ENCODE measurements at places on chromosomes 13 and 19. TPM values are rescaled to one million over a fixed set of nuclear protein-coding genes. Genes with fewer than 3 reads are reported as not detected.

Gene GAPDHS
- polyA plus RNA-seq, result not detected

Gene NUMBL
- 63.3 TPM for polyA plus RNA-seq

Gene URAD
- not detected for polyA plus RNA-seq

Gene GARIN5B
- polyA plus RNA-seq, result not detected

Gene LILRA1
- polyA plus RNA-seq, result 0.63 TPM

Gene C13orf42
- polyA plus RNA-seq, result not detected

Gene TTYH1
- polyA plus RNA-seq, result 3.7 TPM

Gene FPR3
- polyA plus RNA-seq, result 5.8 TPM

Gene OR7C1
- polyA plus RNA-seq, result 0.01 TPM

Gene LHB
- not detected for polyA plus RNA-seq

Gene MEIOSIN
- polyA plus RNA-seq, result not detected

Gene GPC5
- polyA plus RNA-seq, result 0.06 TPM

Gene HNRNPUL1
- 123 TPM for polyA plus RNA-seq

Gene GTF3A
- 117 TPM for polyA plus RNA-seq

Gene ZNF180
- polyA plus RNA-seq, result 7.2 TPM

Gene IFI30
- polyA plus RNA-seq, result 90.6 TPM

Gene RETN
- 17.8 TPM for polyA plus RNA-seq

Gene CLEC17A
- polyA plus RNA-seq, result not detected

Gene BRSK1
- polyA plus RNA-seq, result 8.8 TPM

Gene MEF2B
- polyA plus RNA-seq, result 0.48 TPM

Gene SMIM24
- not detected for polyA plus RNA-seq

Gene ZNF493
- 5.6 TPM for polyA plus RNA-seq

Gene CALR3
- not detected for polyA plus RNA-seq

Gene DZIP1
- polyA plus RNA-seq, result 22.9 TPM

Gene GRIN3B
- polyA plus RNA-seq, result 0.06 TPM

Gene PSG7
- not detected for polyA plus RNA-seq

Gene MED4
- 56.3 TPM for polyA plus RNA-seq

Gene DNAJC3
- 21.6 TPM for polyA plus RNA-seq

Gene ELSPBP1
- polyA plus RNA-seq, result not detected

Gene ZNF442
- 3.8 TPM for polyA plus RNA-seq

Gene ADGRL1
- 23.6 TPM for polyA plus RNA-seq

Gene KIR3DL2
- 0.18 TPM for polyA plus RNA-seq

Gene CCDC169
- polyA plus RNA-seq, result 3.1 TPM

Gene ZNF613
- polyA plus RNA-seq, result 4.3 TPM

Gene MBNL2
- 33.3 TPM for polyA plus RNA-seq

Gene SHISA2
- 0.28 TPM for polyA plus RNA-seq

Gene NOTCH3
- 35.9 TPM for polyA plus RNA-seq

Gene ZNF100
- polyA plus RNA-seq, result 4.0 TPM

Gene VAV1
- 3.0 TPM for polyA plus RNA-seq

Gene ZSCAN4
- 0.20 TPM for polyA plus RNA-seq

Gene TMIGD2
- polyA plus RNA-seq, result 0.58 TPM

Gene CCDC159
- 29.0 TPM for polyA plus RNA-seq

Gene ZNF528
- polyA plus RNA-seq, result 12.1 TPM

Gene CEACAM19
- polyA plus RNA-seq, result 4.9 TPM

Gene MEGF8
- polyA plus RNA-seq, result 19.8 TPM
